ENCODE measurements at places on chromosomes 6 and 20.
A peak's percentile ranks its signal among the peaks of the same experiment; 100 is the strongest.

- DNase-seq, result no peak
Observed at GRCh38 chr6:69917834-69918233, 51.5 kb downstream of the COL19A1 start.

- peak; percentile 56 for DNase-seq
Observed at GRCh38 chr20:5056801-5057599, 55.7 kb upstream of the SLC23A2 start.

DNA sequence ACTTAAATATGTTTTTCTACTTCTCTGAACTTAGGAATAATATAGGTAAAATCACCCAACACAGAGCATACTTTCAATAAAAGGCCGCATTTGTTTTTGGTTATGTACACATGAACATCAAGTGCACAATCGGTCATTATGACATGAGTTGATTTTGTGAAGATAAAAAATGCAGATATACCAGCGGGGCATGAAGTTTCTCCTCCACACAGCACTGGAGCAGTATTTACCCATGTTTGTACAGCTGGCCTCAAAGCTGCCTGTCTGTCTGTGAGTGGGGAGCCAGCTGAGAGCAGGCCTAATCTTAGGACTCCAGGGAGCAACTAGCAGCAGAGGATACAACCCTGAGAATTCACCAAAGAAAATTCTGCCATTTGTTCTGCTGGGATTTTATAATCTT lies 206.5 kb downstream of the TPBG start:
- no peak for DNase-seq

DNA sequence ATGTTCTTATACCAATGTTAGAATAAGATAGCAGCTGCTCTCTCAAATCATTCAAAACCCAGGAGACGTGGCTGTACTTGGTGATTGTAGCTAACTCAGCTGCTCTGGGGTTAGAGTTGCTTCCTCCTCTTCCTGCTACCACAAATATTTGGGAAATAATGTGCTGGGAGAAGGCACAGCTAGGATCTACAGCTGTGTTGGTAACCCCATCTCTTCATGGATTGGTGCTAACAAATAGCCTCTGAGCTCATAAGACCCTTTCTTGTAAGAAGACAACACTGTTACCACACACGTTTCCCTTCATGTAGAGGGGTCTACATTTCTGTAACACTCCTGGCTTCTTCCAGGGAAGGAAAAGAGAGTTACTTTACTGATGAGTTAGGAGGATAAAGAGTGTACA lies 911.0 kb upstream of the CITED2 start:
- no peak for DNase-seq

GRCh38 chr20:24473435-24474223 lies 4.2 kb downstream of the SYNDIG1 start:
- no peak for DNase-seq

DNA sequence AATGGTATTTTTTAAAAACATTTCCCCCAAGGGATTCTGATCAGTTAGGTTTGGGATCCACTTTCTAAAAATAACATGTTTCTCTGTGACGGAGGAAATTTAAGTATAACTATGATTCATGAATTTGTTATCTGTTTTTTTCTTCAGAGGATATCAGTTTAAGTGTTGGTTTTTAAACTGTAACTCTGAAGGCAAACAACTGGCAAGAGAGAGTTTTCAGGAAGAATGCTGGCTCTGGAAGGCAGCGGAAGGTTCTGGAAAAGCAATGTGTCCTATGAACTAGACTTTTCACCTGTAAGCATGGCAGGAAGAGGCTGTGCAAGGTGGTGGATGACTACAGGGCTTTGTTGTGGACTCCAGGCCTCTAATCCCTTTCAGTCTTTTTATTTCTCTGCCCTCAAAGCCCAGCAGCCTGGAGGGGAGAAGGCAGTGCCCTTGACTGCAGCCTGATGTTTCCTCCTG lies 153.1 kb downstream of the GMPR start:
- no peak for DNase-seq

DNA sequence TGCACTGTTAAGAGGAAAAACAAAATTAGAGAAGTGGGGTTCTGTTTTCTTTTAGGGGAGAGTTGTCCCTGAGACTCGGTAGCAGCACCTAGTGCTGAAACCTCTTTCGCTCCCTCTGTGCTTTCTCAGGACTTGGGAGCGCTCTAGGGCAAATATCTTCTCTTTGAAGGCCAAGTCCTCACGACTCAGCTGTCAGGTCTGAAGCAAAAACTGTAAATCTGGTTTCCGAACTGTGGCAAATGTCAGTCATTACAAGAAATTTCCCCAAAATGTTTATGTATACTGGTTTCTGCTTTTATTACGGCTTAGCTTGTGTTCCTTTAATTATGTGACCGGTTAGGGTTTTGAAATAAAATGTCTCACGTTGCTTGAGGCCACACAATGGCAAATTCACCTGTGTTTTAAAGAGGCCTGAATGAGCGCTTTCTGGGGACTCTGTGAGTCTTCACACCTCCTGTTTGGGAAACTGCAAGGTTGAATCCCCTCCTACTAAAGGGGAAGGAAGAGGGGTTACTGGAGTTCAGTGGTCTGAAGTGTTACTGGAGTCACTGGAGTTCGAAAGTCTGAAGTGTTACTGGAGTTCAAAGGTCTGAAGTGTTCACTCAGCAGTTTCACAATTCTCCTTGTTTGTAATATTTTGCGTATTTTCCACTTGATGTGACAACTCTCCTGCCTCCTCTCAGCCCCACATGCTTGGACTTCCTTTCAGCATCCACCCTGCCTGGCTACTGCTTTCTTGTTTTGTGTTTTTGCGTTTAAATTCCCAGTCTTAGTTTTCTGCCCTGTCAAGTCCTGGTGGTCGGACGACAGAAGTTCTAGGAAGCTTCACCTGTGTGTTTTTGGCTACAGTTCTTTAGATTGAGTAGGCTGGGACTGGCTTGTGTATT lies 1.6 kb downstream of the SMPDL3A start:
- no peak for DNase-seq

DNA sequence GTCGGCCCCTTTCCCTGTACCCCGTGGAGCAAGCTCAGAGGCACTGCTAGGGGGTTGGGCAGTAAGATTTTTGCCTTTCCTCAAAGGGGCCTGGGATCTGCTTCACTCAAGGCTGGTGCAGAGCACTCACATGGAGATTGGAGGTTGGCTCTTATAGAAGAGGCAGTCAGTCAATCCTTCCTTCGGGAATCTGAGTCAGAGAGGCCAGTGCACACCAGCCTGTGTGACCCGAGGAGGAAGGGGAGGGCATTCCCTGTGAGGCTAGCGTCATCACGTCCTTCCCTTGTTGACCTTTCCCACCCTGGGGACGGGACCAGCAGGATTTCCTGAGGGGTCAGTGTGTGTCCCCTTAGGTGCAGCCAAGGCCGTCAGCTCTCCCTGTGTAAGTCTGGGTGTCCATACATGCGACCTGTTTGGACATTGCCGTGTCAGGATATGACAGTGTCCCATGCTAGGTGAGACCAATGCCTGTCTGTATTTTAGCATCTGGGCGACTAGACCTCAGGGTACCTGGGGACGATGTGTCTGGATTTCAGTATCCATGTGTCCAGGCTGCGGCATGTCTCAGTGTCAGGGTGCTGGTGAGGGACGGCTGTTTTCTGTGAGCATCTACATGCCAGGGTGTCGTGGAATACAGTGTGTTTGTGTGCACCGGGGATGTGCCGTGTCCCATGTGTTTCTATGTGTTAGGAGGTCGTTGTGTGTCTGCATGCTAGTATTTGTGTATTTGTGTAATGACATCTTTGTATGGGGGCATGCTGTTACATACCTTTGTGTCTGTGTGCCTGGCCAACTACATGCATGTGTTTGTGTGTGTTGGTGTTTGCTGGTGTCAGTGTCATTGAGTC lies 2.8 kb upstream of the ZNF512B start:
- DNase-seq, result no peak

DNA sequence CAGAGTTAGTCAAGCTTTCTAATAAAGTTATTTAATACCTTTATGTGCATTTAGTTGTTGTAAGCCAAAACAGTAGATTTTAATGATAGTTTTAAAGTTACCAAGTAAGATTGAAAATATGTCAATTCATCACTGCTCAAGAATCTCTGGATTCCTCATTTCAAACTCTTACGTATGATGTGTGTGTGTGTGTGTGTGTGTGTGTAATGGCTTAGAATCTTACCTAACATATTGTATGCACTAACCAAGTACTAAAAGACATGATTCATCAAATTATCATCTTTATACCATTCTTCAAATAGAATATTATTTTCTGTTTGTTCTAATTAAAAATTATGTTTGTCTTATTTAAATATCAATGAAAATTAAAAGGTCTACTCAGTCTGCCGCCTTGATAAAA lies 41.5 kb upstream of the ZNF337 start:
- DNase-seq, result no peak
